NCI-H524 (cell line): ENCODE measurements at places on chromosomes 12 and 14.

GRCh38 chr12:52870361-52871290 lies 21.8 kb upstream of the KRT78 start:
- peak; percentile 58 for DNase-seq

- no peak for DNase-seq
These were observed 886.5 kb upstream of the FLRT2 start for GRCh38 chr14:84643446-84643845.

GRCh38 chr14:58565832-58566231 lies 71.9 kb upstream of the DACT1 start:
- no peak for DNase-seq

DNA sequence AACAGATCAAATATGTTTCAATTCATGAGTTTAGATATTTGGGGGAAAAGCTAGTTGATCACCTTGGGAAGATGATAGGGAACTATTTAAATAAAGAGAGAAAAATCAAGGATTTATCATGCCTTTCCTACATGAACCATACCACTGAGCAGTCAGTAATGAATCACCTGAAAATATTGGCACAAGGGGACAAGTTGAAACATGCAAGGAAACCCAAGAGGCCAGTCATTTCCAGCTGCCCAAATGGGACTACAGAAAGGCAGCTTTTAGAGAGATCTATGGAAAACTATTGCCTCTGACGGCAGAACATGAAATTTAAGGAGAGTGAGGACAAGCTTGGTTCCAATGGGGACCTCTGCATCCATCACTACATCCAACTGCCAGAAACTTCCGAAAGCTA lies 14.1 kb upstream of the ETV6 start:
- DNase-seq: no peak

GRCh38 chr14:91067186-91067585 lies 6.7 kb upstream of the RPS6KA5 start:
- DNase-seq: no peak

- no peak for DNase-seq
These were observed 7.7 kb upstream of the PPTC7 start for GRCh38 chr12:110590806-110591326.

DNA sequence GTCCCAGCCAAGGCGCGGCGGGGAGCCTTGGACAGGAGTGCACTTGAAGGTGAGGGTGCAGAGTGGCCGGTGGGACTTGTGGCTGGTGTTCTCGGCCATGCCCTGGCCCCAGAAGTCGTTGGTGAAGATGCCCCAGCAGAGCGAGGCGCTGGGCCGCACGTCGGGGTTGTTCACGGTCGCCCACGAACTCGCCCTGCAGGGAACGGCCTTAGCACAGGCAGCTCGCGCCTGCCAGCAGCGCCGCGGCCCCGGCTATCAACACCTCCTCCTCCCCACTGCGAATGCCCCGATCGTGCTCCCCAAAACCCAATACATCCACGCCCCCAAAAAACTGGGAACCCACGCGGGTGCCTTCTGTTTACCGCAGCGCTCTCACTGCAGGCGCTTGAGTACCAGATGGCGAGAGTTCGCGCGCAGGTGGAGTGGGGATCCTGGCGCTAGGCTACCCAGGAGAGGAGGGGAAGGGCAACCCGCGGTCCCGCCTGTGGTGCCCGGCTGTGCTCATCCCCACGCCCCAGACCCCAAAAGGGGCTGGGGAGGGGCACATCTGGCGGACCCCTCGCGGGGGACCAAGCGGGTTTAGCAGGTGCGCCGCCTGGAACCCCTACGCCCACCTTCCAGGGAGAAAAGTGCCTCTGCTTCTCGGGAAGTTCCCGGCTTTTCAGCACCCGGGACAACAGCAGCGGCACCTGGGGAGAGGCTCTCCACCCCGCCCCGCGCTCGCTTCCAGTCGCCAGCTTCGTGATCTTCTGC lies 386.3 kb upstream of the TMTC1 start:
- DNase-seq: peak; percentile 45

DNA sequence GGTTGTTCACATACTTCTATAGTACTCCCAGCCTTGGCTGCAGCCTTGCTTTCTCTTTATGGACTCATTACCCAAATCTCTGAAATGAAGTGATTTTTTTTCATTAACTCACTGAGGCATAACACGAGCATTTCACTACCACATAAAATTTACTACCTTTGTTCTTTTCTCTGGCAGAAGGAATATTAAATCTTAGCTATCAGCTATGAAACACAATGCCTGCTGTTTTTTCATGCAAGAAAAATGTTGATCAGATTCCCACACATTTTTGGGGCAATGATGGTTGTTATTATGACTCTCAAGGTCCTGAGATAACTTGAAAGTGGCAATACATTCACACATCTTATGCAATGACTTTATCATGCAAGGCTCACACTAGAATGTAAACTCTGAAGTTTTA lies 225.3 kb upstream of the ATP2B1 start:
- no peak for DNase-seq

- no peak for DNase-seq
These were observed 6.4 kb upstream of the CFAP251 start for GRCh38 chr12:121911824-121912585.

DNA sequence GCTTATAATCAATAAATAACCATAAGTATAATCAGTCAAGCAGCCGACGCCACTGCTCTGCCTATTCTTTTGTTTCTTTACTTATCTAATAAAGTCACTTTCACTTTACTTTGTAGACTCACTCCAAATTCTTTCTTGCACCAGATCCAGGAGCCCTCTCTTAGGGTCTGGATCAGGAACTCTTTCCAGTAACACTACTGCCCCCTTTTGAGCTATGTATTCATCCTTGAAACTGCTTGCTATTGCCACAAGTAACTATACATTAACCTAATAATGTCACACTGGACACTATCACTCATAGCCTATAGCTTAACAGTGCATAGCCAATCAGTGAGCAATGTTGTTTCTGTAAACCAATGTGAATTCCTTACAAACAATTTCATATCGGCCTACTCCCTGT lies 2.8 kb upstream of the NID2 start:
- peak; percentile 50 for DNase-seq

GRCh38 chr14:24312736-24313507 lies 1.6 kb downstream of the LTB4R start:
- no peak for DNase-seq

GRCh38 chr14:99274346-99275221 lies 2.6 kb upstream of the BCL11B start:
- DNase-seq: peak; percentile 99

DNA sequence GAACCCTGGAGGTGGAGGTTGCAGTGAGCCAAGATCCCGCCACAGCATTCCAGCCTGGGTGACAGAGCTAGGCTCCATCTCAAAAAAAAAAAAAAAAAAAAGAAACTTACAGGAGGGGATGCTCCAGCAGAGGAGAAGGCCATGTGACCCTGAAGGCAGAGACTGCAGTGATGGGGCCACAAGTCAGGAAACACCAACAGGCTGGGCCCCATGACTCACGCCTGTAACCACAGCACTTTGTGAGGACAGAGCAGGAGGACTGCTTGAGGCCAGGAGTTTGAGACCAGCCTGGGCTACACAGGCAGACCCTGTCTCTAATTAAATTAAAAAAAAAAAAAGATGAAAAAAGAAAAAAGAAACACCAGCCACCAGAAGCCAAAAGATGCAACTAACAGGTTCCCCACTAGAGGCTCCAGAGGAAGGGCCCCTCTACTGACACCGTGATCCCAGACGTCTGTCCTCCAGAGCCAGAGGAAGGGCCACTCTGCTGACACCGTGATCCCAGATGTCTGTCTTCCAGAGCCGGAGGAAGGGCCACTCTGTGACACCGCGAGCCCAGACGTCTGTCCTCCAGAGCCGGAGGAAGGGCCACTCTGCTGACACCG lies 9.1 kb upstream of the GLT1D1 start:
- no peak for DNase-seq

GRCh38 chr12:130212384-130212989 lies 50.2 kb downstream of the FZD10 start:
- DNase-seq: no peak

- no peak for DNase-seq
These were observed 3.3 kb upstream of the NUDT14 start for GRCh38 chr14:105184461-105184860.

DNA sequence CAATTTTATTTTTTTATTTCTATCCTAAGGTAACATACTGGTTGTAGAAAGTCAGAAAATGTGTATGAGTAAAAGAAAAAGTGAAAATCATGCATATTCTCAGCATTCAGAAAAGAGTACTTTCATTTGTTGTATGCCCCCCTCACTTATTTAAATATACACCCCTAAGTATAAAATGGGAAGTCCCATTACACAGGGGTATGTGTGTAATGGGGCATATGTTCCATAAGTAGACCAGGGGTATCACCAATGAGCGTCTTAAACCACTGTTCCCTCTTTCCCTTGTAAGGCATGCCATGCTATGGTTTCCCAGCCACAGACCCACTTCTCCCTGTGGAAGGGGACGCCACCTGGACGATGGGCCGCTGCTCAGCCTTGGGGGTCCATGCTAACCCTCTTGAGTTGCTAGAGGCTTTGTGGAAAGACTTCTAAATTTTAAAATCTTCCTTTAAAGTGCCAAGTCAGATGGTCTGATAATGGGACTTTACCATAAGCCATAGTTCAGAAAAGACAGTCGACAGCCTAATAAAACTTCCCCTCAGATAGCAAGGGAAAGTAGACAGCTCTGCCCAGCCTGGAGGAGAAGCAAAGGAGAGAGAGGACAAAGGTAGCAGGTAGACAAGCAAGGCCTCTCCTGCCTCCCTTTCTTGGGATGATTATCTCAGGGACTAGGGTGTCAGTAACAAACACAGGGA lies 118.2 kb downstream of the ZFP36L1 start:
- no peak for DNase-seq

DNA sequence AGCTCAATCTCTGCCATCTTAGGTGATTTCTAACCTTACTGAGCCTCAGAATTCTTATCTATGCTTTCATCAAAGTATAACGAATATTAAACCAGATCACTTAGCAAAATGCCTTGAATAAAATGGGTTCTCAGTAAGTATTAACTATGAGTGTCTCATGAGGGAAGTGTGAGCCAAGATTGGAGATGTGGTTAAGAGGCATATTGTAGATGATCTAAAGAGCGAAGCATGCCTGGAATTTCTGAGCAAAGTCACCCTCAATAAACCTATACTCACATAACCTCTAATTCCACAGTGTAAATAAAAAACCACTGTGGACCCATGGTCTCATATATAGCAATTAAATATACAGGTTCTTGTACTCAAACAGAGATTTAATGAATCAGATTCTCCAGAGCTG lies 193.1 kb upstream of the FSCB start:
- DNase-seq: no peak

GRCh38 chr12:101777978-101778377 lies 38.7 kb upstream of the SYCP3 start:
- no peak for DNase-seq

DNA sequence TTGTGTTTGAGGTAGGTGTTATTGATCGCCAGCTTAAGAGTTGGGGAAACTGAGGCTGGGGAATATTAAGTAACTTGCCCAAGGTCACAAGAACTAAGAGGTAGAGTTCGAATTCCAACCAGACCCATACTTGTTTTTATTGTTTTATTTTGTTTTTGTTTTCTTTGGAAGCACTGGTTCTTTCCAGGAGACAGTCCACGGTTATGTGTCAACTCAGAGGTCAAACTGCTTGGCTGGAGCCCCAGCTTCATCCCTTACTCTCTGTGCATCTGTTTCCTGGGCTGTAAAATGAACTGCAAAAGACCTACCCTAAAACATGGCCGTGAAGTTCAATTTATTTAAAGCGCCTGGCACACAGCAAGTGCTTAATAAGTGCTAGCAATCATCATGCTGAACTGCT lies 74.4 kb upstream of the MAP1LC3B2 start:
- DNase-seq: no peak

DNA sequence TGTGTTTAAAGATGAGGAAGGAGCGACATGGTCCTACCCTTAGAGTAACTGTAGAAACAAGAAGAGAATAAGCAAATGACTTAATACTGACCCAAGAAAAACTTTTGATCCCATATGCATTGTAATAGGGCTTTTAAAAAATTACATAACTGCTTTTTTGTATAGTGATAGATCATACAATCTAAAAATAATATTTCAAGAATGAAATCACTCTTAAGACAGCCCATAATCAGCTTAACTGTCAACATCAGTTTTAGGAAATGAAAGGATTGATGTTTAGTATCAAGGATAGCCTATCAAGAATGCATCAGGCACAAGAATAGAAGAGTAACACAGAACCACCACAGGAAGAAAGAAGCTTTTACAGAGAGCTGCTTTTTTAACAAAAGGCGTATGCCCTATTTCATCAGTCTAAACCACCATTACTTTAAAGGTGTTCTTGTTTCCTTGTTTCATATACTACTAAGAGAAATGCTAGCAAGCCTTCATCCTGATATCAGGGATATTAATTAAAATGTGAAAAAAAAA lies 64.5 kb downstream of the MARK3 start:
- DNase-seq: no peak

GRCh38 chr12:124013073-124013472 lies 40.1 kb downstream of the ZNF664 start:
- DNase-seq: no peak

GRCh38 chr12:50686406-50686805 lies 77.5 kb upstream of the ATF1 start:
- DNase-seq: no peak

DNA sequence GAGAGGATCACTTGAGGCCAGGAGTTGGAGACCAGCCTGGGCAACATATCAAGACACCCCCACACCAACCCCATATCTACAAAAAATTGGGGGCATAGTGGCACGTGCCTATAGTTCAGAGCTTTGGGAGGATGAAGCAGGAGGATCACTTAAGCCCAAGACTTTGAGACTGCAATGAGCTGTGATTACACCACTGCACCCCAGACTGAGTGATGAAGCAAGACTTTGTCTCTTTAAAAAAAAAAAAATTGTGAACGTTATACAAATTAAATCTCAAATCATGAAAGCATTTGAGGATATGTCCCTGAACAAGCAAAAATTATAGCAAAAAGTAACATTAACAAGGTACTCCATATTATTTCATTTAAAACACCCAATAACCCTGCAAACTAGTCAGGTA lies 2.9 kb downstream of the LRP6 start:
- no peak for DNase-seq

GRCh38 chr12:115941362-115941761 lies 336.1 kb downstream of the MED13L start:
- DNase-seq: peak; percentile 29

- DNase-seq: no peak
These were observed 9.7 kb downstream of the RHOF start for GRCh38 chr12:121783766-121784165.

- no peak for DNase-seq
These were observed 229.8 kb downstream of the DPF3 start for GRCh38 chr14:72663956-72664650.

- DNase-seq: no peak
These were observed 410.1 kb upstream of the MGAT4C start for GRCh38 chr12:86666316-86666715.

DNA sequence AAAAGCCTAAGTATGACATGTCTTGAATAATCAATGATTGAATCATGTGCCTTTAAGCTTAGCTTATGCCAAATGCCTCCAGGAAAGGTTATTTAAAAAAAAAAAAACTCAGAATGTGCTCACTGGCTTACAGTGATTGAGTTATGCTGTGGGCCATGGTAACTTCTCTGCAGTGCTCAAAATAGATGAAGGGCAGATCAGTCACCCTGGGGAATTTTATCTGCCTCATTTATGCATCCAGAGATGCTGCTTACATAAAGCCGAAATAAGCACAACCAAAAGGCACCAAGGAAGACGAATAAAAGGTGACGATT lies 118.7 kb upstream of the MDM1 start:
- no peak for DNase-seq
